Stimulated activated effector memory CD8-positive, alpha-beta T cell treated with anti-CD3 and anti-CD28 coated beads, Interleukin-12 subunit alpha, Interleukin-12 subunit beta, amount 100 ng/mL, for 72 hours (primary cell): ENCODE measurements at places on chromosomes 11 and 22.

- no peak for DNase-seq
These were observed 25.0 kb downstream of the ADA2 start for GRCh38 chr22:17194213-17194612.

GRCh38 chr22:39345231-39345630, 4.6 kb upstream of the SYNGR1 start:
- DNase-seq = no peak

GRCh38 chr11:27837895-27838563, 137.8 kb upstream of the BDNF start:
- no peak for DNase-seq

- DNase-seq = no peak
These were observed 82.5 kb downstream of the ARHGAP42 start for GRCh38 chr11:100769617-100770016.

GRCh38 chr11:8296038-8296649, 32.5 kb upstream of the LMO1 start:
- no peak for DNase-seq

- peak; percentile 61 for DNase-seq
These were observed 61.0 kb downstream of the BMAL1 start for GRCh38 chr11:13338427-13339069.

GRCh38 chr11:1053121-1053901, 16.8 kb upstream of the MUC6 start:
- DNase-seq = no peak

GRCh38 chr11:46649180-46649738, 31.9 kb downstream of the ATG13 start:
- DNase-seq = no peak

- no peak for DNase-seq
These were observed 14.6 kb upstream of the HIKESHI start for GRCh38 chr11:86287468-86287796.

DNA sequence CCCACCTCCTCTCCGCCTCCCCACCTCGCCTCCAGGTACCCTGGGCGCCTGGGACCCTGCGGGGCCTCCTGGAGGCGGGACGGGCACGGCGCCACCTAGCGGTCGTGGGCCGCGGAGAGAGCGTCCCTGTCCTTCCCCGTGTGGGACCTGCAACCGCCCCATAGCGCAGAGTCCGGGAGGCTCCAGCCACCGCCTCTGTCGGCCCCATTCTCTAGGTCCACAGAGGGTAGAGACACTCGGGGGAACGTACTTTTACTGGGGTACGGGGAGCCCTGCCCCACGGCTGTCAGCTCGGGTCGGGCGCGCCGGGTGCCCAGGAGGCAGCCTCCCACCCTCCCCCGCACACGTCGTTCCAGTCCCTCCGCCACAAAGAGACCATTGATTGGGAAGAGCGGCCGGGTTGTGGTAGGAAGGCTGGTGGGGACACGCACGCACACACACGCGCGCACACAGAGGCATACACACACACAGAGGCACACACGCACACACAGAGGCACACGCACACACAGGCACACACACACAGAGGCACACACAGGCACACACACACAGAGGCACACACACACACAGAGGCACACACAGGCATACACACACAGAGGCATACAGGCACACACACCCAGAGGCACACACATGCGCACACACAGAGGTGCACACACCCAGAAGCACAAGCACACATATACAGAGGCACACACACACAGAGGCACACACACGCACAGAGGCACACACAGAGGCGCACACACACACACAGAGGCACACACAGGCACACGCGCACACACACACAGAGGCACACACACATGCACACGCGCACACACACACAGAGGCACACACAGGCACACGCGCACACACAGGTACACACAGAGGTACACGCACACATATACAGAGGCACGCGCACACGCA, 12.6 kb upstream of the NECTIN1 start:
- peak; percentile 79 for DNase-seq

GRCh38 chr11:35605706-35606105, 12.6 kb upstream of the FJX1 start:
- no peak for DNase-seq

GRCh38 chr11:61682093-61682732, 2.0 kb downstream of the DAGLA start:
- no peak for DNase-seq

DNA sequence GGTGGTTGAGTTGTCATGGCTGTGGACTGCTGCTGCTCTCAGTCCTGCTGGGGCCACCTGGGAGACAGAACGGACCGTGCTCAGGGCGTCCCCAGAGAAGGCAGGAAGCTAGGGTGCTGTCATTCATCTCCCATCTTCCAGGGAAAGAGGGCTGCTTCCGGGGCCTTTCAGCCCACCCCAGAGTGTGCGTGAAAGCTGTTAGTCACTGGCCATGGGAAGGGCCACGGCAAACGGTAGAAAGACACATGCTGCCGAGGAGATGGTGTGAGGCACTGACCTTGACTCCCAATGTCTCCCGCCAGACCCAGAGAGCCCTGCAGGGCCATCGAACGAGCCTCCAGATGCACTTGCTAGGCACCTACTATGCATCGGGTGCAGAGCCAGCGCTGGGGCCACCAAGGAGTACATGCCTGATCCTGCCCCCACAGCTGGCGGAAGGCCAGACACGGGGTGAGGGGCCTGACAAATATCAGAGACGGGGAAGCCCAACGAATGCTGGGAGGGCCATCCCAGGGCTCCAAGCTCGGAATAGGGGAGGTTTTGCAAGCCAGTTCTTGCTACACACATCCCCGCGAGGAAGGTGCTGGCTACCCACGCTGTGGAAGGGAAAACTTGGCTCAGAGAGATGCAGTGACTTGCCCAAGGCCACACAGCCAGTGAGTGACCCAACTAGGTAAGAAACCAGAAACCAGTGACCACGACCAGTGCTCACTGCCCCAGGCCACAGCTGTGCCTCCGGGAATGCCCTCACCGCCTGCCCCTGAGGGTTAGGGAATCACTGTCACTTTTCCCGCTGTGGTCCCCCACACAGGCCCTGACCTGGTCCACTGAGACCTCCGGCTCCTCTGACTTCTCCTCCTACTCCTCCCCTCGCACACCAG, 10.1 kb downstream of the RAC2 start:
- DNase-seq = no peak

DNA sequence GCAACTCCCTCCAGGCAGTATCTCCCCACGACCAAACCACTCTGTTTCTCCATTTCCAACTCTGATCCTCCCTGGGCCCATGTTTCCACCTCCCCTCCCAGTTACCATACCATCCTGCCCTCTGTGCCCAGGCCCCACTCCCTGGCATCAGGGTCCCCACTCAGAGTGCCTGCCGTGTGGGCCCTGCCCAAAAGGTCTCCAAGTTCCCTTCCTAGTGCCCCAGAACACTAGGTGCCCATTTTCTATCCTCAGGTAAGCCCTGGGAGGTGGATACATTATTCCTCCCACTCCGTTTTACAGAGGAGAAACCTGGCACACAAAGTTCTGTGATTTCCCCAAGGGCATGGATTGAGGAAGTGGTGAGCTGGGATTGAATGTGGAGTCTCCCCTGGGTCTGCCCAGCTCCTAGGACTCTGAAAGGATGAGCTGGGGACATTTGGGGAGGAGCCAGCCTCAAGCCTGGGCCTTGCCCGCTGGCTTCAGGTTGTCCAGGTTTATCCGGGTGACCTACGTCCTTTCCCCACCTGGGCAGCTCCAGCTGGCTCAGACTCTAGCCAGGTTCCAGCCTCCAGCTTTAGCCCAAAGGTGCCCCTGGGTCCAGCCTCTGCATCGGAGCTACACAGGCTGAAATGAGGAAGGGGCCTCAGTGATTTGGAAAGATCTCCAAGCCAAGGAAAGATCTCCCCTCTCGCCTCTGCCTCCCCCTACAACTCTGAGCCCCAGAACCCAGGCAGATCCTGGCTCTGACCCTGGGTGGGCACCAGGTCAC, 2.2 kb upstream of the GSTT4 start:
- DNase-seq = no peak

GRCh38 chr11:112225753-112226061, 521 bp upstream of the PTS start:
- no peak for DNase-seq
